ENCODE measurements at places on chromosomes 7 and 10. TPM values are rescaled to one million over a fixed set of nuclear protein-coding genes. Genes with fewer than 3 reads are reported as not detected.

GRCh38 chr7:36317276-36317675, 72.4 kb upstream of the ANLN start:
- DNase-seq, result no peak
- H3K27ac ChIP-seq, result no peak overlapping the region
- no peaks in the 10 kb centered on the region for H3K36me3 ChIP-seq
- H3K27me3 ChIP-seq, result no peaks in the 10 kb centered on the region
- no peaks in the 10 kb centered on the region for H3K4me1 ChIP-seq
- no peak overlapping the region for H3K4me3 ChIP-seq

DNA sequence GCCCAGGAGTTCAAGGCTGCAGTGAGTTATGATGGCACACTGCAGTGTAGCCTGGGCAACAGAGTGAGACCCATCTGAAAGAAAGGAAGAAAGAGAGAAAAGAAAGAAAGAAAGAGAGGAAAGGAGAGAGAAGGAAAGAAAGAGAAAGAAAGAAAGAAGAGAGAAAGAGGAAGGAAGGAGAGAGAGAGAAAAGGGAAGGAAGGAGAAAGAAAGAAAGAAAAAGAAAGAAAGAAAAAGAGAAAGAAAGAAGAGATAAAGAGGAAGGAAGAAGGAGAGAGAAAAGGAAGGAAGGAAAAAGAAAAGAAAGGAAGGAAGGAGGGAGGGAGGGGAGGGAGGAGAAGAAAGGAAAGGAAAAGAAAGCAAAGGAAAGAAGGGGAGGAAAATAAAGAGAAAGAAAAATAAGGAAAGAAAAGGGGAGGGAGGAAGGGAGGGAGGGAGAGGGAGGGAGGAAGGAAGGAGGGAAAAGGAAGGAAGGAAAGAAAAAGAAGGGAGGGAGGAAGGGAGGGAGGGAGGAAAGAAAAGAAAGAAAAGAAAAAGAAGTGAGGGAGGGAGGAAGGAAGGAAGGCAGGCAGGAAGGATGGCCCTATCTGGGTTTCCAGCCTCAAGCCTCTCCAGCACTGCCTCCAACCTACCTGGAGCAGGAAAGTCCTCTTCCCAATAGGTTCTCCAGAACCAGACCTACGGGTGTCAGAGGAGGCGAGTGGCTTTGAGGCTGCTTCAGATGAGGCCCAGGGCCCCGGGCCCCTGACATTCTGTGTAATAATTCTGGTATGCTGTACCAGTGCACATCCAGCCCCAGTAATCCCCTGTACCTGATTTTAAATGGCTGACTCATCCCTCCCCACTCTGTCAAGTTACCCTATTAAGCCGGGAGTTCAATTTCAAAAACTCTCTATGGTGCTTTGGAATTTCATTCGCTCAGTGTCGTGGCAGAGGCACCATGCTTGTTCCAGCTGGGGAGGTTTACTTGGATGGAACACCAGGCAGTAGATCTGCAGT, 6.8 kb upstream of the PARD3 start:
- H3K36me3 ChIP-seq, result no peaks in the 10 kb centered on the region
- no peaks in the 10 kb centered on the region for H3K27me3 ChIP-seq
- no peak overlapping the region for H3K27ac ChIP-seq
- H3K4me3 ChIP-seq, result no peak overlapping the region
- no peaks in the 10 kb centered on the region for H3K4me1 ChIP-seq
- DNase-seq, result no peak

- no peaks in the 10 kb centered on the region for H3K36me3 ChIP-seq
- no peak overlapping the region for H3K4me3 ChIP-seq
- H3K4me1 ChIP-seq, result no peaks in the 10 kb centered on the region
- no peak for DNase-seq
- H3K27me3 ChIP-seq, result no peaks in the 10 kb centered on the region
- H3K27ac ChIP-seq, result no peak overlapping the region
Observed at GRCh38 chr7:108848486-108848885, 278.8 kb downstream of the DNAJB9 start.

DNA sequence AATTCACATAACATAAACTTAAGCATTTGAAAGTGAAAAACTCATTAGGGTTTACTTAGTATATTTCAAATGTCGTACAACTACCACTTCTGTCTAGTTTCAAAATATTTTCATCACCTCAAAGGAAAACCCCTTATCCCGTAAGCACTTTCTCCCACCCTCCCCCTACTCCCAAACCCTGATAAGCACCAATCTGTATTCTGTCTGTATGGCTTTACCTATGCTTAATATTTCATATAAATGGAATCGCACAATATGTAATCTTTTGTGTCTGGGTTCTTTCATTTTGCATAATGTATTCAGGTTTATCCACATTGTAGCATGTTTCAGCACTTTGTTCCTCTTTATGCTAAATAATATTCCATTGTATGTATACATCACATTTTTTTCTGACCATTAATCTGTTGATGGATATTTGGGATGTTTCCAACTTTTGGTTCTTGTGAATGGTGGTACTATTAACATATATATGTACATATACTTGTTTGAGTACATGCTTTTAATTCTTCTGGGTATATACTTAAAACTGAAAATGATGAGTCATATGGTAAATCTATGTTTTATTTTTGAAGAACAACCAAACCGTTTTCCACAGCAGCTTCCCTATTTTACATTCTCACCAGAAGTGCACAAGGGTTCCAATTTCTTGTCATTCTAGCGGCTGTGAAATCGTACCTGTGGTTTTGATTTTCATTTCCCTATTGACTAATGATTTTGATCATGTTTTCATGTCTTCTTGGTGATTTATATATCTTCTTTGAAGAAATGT, 6.2 kb upstream of the STARD3NL start:
- no peaks in the 10 kb centered on the region for H3K4me1 ChIP-seq
- DNase-seq, result no peak
- H3K4me3 ChIP-seq, result no peak overlapping the region
- no peaks in the 10 kb centered on the region for H3K27me3 ChIP-seq

GRCh38 chr10:117496031-117496430, 46.5 kb upstream of the EMX2 start:
- no peaks in the 10 kb centered on the region for H3K27me3 ChIP-seq
- peak overlapping the region; percentile 74 for H3K27ac ChIP-seq

DNA sequence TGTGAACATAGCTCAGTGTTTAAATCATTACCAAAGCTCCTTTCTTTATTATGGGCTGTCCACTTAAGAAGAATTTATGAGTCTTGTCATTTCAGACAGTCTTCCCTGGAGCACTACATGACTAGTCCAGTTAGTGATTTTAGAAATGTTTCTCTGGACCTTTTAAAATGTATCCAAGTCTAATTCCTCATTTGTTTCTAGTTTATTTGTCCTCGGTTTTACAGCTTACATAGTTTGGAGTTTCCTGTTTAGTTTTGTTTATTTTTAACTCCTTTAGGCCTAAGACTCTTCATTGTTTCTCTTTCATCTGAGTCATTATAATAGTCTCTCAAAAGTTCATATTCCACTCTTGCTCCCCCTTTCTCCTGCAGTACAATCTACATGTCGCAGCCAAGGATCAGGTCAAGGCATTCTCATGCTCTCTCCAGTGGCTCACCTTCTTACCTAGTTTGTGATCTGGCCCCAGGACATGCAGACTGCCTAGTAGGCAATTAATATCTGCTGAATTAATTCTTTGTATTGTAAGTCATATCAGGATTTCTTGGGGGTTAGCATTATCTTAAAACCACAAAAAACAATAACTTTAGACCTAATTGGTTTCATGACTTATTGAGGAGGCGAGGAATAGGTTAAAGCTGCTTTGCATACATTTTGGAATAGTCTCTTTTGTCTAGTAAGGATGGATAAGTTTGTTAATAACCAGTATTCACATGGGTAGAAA, 93.8 kb downstream of the MAPK8 start:
- no peaks in the 10 kb centered on the region for H3K36me3 ChIP-seq
- DNase-seq, result no peak
- H3K27me3 ChIP-seq, result no peaks in the 10 kb centered on the region

DNA sequence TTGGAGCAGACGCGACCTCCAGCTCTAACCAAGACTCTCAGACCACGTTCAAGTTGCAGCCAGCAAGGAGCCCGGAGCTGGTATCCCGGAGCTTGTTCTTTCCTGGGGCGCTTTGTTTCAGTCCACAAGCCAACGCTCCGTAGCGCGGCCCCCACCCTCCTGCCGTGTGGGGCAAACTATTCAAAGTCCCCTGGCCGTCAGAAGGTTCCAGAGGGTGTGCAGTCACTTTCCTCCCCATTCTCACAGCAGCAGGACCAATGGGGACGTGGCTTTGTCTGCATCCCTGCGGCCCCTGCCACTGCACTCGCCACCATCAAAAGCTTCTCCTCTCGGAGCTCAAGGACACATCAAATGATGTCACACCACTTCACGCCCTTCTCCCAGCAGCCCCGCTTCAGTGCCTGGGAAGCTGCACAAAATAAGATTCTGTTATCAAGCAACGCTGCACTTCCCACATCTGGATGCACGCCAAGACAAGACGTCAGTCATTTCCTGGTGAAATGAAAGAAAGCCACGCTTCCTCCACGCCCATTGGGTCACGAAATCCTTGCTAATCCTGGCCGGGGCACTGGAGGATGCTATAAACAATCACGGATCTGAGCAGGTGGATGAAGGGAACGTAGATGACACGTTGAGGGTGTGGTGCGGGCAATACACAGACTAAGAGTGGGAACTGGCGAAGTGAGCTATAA, 348.2 kb downstream of the PTPRN2 start:
- no peak overlapping the region for H3K4me3 ChIP-seq
- H3K27ac ChIP-seq, result no peak overlapping the region
- H3K4me1 ChIP-seq, result no peaks in the 10 kb centered on the region
- no peaks in the 10 kb centered on the region for H3K36me3 ChIP-seq
- DNase-seq, result no peak

GRCh38 chr7:29866490-29866930, 60.2 kb downstream of the WIPF3 start:
- H3K27ac ChIP-seq, result no peak overlapping the region
- H3K4me3 ChIP-seq, result no peak overlapping the region
- no peaks in the 10 kb centered on the region for H3K27me3 ChIP-seq
- H3K4me1 ChIP-seq, result no peaks in the 10 kb centered on the region
- H3K36me3 ChIP-seq, result no peaks in the 10 kb centered on the region

DNA sequence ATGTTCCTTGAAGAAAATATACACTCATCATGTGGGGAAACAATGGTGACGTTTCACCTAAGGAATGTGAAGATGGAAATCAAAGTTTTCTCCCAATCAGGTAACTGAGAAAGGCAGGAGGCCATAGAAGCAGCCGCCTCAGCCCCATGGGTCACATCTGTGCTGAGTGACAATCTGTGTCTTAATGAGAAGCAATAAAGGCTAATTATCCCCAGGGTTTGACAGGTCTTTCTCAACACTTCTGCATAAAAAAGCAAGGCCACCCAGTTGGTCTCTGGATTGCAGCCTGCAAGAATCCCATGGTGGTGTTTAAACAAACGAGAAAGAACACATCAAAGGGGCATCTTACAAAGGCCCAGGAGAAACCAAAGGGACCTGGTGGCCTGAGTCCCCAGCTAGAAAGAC, 91.1 kb upstream of the TNS3 start:
- H3K27ac ChIP-seq, result no peak overlapping the region
- no peak overlapping the region for H3K4me3 ChIP-seq
- no peaks in the 10 kb centered on the region for H3K36me3 ChIP-seq
- no peaks in the 10 kb centered on the region for H3K27me3 ChIP-seq

- no peak overlapping the region for H3K4me3 ChIP-seq
- no peaks in the 10 kb centered on the region for H3K27me3 ChIP-seq
- no peaks in the 10 kb centered on the region for H3K36me3 ChIP-seq
Observed at GRCh38 chr7:69232445-69233376, 365.6 kb upstream of the AUTS2 start.

GRCh38 chr7:46530081-46530750, 609.1 kb upstream of the IGFBP3 start:
- no peak overlapping the region for H3K27ac ChIP-seq
- DNase-seq, result no peak
- no peak overlapping the region for H3K4me3 ChIP-seq
- H3K27me3 ChIP-seq, result no peaks in the 10 kb centered on the region
- no peaks in the 10 kb centered on the region for H3K36me3 ChIP-seq
- H3K4me1 ChIP-seq, result no peaks in the 10 kb centered on the region

DNA sequence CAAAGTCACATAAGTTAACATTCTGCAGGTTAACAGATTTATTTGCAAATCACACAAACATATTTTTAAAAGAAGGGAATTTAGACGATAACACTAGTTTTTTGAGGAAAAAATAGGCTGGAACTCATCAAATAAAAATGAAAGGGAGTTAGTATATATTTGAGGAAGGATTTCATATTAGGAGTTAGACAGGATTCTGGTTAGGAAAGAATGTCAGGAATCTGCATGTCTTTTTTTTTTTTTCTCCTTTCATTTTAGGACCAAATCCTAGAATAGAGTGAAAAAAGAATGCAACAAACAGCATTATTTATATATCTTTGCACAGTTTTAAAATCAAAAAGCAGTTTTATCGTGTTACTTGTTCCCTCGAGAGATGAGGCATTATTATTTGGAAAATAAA, 8.9 kb upstream of the TRDMT1 start:
- DNase-seq, result no peak
- H3K4me3 ChIP-seq, result no peak overlapping the region
- H3K36me3 ChIP-seq, result no peaks in the 10 kb centered on the region
- no peaks in the 10 kb centered on the region for H3K27me3 ChIP-seq
- H3K27ac ChIP-seq, result no peak overlapping the region
- H3K4me1 ChIP-seq, result peaks cover 6% of the 10 kb centered on the region

DNA sequence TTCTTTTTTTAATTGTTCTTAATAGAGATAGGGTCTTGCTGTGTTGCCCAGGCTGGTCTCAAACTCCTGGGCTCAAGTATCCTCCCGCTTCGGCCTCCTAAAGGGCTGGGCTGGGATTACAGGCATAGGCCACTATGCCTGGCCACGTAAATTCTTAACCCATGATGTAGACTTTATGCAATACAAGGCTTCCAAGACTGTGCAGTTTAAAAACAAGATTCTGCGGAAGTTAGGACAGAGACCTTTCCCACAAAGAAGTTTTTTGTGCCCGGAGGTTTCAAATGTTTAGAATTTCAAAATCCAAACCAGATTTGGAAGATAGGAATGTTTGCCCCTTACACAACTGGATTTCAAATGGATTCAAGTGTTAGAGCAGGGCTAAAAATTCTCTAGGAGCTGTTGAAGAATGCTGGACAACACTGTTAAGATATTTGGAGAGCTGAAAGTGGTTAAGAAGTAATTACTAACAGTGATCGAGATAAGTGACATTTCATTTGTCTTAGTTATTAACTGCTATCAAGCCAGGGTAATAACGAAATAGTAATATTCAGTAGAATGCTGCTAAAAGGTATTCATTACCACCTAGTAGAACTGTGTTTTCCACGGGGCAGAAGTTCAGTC, 7.4 kb downstream of the APBB1IP start:
- DNase-seq, result no peak
- H3K36me3 ChIP-seq, result no peaks in the 10 kb centered on the region
- H3K4me1 ChIP-seq, result no peaks in the 10 kb centered on the region
- no peak overlapping the region for H3K4me3 ChIP-seq

DNA sequence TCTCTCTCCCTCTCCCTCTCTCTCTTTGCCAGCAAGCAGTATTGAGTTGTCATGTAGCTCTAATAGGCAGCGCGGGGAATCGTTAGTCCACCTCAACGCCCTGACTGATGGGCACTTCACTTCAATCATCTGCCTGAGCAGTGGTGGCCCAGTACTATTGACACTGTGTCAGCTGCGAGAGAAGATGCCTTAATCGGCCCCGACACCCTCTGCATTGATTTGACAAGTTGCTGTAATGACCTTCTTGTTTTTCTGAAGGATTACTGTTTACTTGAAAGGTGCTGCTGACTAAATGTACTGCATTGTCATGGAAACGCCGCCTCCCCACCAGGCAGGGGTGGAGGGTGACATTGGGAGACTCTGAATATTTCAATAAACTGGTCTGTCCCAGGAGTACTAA, 913.8 kb downstream of the KCNMA1 start:
- H3K36me3 ChIP-seq, result no peaks in the 10 kb centered on the region
- H3K4me3 ChIP-seq, result no peak overlapping the region
- no peaks in the 10 kb centered on the region for H3K4me1 ChIP-seq
- DNase-seq, result no peak

GRCh38 chr10:85647741-85648140, 718.9 kb downstream of the GRID1 start:
- H3K36me3 ChIP-seq, result no peaks in the 10 kb centered on the region
- no peak overlapping the region for H3K27ac ChIP-seq
- H3K4me3 ChIP-seq, result no peak overlapping the region

Gene NEURL1
- 46.1 TPM for total RNA-seq

Gene C10orf105
- 0.07 TPM for total RNA-seq

Gene GJD4
- total RNA-seq, result not detected

Measured in uterus (tissue), 4 donors.